ENCODE measurements at places on chromosomes 5 and 9. TPM values are rescaled to one million over a fixed set of nuclear protein-coding genes. Genes with fewer than 3 reads are reported as not detected.

The TJP2 gene
- 16.9 TPM for total RNA-seq

The FAM120A gene
- 143 TPM for total RNA-seq

The CARTPT gene
- total RNA-seq = not detected

The HMMR gene
- total RNA-seq = 87.7 TPM

The BSPRY gene
- 6.0 TPM for total RNA-seq

The SVEP1 gene
- total RNA-seq = not detected

The UBE2QL1 gene
- total RNA-seq = not detected

The CTXN3 gene
- total RNA-seq = not detected

The FBP1 gene
- 0.26 TPM for total RNA-seq

The CEMIP2 gene
- 57.0 TPM for total RNA-seq

The LCN1 gene
- total RNA-seq = not detected

The GAS1 gene
- 0.12 TPM for total RNA-seq

The THBS4 gene
- total RNA-seq = 3.6 TPM

The SMIM33 gene
- 0.07 TPM for total RNA-seq

The CYLC2 gene
- total RNA-seq = not detected

The TEX48 gene
- total RNA-seq = 1.6 TPM

The TRAF1 gene
- total RNA-seq = 59.6 TPM

The GBGT1 gene
- 3.9 TPM for total RNA-seq

The ACTBL2 gene
- not detected for total RNA-seq

The PCDHA1 gene
- total RNA-seq = not detected

The FTMT gene
- total RNA-seq = not detected

The C7 gene
- total RNA-seq = not detected

The GRM6 gene
- not detected for total RNA-seq

The ORM1 gene
- total RNA-seq = not detected

The VAV2 gene
- total RNA-seq = 5.1 TPM

The ANGPTL2 gene
- not detected for total RNA-seq

The CHSY3 gene
- not detected for total RNA-seq

The MLANA gene
- not detected for total RNA-seq

The TMCO6 gene
- total RNA-seq = 33.1 TPM

The TSLP gene
- 0.20 TPM for total RNA-seq

The EIF4EBP3 gene
- total RNA-seq = 7.4 TPM

The DNAJC18 gene
- total RNA-seq = 25.7 TPM

The CERT1 gene
- 27.4 TPM for total RNA-seq

The CCL27 gene
- total RNA-seq = not detected

The TLX3 gene
- total RNA-seq = not detected

The GLRA1 gene
- total RNA-seq = not detected

The LRRC70 gene
- total RNA-seq = 1.2 TPM

The PCDHGA7 gene
- total RNA-seq = 0.07 TPM

The FGD3 gene
- 91.2 TPM for total RNA-seq

The DMGDH gene
- 0.33 TPM for total RNA-seq

The PPP3R2 gene
- not detected for total RNA-seq

The MARCHF3 gene
- total RNA-seq = 0.73 TPM

The C9orf50 gene
- not detected for total RNA-seq

The NRG2 gene
- total RNA-seq = not detected

The SPINK7 gene
- total RNA-seq = not detected

The SLC6A19 gene
- total RNA-seq = not detected

The ZFP37 gene
- 1.1 TPM for total RNA-seq
